ENCODE measurements at places on chromosomes 11 and 22.

- DNase-seq = no peak
These were observed 100.0 kb downstream of the TMEM135 start for GRCh38 chr11:87137711-87138110.

- DNase-seq = no peak
These were observed 833 bp downstream of the NHERF4 start for GRCh38 chr11:119185981-119186634.

- no peak for DNase-seq
These were observed 940.9 kb downstream of the BRD1 start for GRCh38 chr22:48886604-48887393.

- no peak for DNase-seq
These were observed 65.6 kb downstream of the ISX start for GRCh38 chr22:35131525-35132000.

- no peak for DNase-seq
These were observed 67.4 kb downstream of the ENDOD1 start for GRCh38 chr11:95156916-95157541.

- DNase-seq = no peak
These were observed 46.4 kb downstream of the MCM5 start for GRCh38 chr22:35446365-35446764.

DNA sequence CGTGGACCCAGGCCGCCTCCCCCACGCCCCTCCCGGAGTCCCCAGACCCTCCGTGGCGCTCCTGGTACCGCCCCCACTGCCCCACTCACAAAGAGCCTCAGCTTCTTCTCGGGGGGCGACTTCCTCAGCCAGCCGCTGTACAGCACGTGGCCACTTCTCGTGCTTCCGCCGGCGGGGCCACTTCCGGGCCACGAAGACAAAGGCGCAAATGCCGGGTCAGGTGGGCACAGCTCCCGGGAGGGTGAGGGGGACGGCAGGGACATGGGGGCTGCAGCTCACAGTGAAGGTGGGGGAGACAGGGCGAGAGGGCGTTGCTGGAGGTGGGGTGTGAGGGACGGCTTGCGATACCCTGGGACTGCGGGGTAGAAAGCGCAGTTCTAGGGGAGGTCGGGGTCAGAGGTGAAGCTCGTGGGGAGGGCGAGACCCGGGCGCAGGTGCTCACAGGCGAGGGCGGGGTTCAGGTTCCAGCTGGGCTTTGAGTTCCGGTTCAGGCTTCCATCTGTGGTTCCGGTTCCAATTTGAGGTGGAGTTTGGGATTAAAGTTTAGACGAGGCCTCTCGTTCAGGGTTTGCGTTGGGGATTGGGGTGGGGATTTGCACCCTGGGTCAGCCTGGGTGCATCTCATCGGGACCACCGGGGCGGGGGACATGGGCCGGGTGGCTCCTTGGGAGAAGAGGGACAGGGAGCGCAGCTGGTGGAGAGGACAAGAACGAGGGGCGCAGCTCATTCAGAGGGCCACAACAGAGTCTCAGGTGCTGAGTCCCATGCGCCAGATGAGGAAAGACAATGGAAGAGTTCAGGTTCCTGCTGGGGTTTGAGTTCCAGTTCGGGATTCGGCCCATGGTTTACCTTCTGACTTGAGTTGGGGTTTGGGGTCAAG, at the start of gene GAB4:
TSS of gene GAB4 (minus strand) at position 371 of the 880 bp plus-strand sequence. CDS start at position 263, 108 bp downstream.
- DNase-seq = no peak

DNA sequence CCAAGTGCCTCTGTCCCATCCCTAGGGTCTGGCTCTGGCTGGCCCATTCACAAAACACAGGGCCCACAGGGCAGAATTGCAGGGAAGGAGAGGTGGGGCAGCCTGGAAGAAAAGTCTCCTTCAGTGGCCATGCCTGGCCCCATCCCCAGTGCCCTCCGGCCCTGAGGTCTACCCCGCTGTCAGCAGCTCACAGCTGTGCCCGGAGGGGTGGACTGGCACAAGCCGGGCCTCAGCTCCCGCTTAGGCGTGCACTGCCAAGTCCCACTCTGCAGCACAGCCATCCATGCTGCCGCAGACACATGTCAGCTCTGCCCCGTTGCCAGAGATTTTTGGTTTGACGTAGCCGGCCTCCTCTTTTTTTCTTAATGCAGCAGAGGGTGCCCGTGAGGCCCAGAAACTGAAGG, 3.9 kb upstream of the SCN2B start:
- no peak for DNase-seq

GRCh38 chr11:134752964-134753770, 341.1 kb upstream of the B3GAT1 start:
- no peak for DNase-seq

GRCh38 chr22:48083502-48083901, 1321.1 kb downstream of the TBC1D22A start:
- DNase-seq = no peak

- no peak for DNase-seq
These were observed 100.5 kb upstream of the TIMP3 start for GRCh38 chr22:32701034-32701433.

DNA sequence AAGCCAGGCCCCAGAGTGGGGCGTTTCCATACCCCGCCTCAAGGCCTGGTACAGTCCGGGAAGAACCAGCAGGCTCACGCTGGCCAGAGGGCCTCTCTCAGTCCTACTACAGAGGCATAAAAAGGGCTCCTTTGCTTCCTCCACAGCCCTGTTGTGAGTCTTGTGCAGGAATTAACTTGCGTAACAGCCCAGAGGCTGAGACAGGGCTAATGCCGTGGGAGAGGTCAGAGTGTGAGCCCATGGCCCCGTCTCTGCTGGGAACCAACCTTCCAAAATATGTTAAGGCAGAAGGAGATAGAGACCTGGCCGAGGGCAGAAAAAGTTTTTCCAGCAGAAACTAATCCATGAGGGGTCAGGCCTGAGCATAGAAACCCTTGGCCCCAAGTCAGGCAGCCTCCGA, 19.9 kb upstream of the TMEM184B start:
- no peak for DNase-seq

DNA sequence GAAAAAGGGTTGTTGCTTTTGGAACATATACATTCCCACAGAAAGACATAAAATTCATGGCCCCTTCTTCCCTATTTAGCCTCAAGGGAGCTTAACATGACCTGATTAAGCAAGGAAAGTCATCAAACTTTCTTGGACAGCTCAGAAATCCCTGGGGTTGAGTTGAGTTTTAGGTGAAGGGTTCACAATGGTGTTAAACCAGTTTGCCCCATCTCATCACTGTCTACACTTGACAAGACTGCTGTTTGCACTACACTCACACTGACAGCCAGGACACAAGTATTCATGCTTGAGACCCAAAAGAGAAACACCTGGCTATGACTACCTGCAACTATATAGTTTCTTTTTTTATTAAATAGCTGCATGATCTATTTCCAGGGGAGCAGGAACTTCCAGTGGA, 209.8 kb upstream of the TMEM45B start:
- DNase-seq = no peak

DNA sequence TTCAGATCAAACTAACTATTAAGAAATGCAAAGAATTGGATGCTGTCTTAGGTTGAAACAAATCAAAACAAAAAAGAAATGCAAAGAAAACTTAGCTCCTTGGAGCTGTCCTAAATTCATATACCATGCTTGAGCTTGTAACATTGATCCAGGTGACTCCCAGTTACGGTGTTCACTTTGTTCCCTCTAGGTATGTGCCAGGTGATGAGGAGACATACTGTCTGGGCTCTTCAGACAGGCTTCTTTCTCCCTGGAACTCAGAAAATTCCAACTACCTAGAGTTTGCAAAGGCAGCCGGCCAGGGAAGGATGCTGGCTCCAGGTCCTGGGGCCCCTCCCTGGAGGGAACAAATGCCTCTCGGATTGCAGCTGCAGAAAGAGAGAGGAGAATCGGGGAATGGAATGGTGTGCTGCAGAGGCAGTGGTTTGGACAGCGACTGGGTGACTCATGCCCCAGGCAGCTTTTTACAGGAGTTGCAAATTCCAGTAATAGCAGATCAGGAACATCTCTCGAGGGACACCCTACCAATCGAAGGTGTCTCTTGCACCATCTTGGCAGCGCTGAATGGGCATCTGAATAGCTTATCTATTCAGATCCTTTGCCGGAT, 12.3 kb upstream of the ASPHD2 start:
- DNase-seq = no peak

- DNase-seq = no peak
These were observed 59.8 kb downstream of the NAV2 start for GRCh38 chr11:19772480-19772879.

GRCh38 chr11:90947930-90948329, 725.1 kb upstream of the CHORDC1 start:
- no peak for DNase-seq

GRCh38 chr22:49494555-49494954, 333.1 kb downstream of the BRD1 start:
- DNase-seq = no peak

DNA sequence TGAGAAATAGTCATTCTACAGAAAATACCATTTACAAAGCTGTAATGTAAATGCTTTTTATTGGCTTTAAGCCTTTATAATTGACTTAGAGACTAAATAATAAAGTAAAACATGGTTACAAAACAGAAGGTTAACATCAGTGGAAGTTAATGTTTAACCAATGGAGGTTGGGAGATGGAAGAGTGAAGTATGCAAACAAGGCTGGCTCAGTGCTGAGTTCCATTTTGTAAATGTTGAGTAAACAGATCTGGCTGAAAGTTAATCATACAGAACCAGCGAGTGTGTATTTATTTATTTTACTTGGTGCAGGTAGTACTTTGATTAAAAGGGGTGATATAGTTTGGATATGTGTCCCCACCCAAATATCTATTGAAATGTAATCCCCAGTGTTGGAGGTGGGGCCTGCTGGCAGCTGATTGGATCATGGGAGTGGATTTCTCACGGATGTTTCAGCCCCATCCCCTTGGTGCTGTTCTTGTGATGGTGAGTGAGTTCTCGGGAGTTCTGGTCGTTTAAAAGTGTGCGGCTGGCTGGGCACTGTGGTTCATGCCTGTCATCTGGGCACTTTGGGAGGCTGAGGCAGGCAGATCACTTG, 827.4 kb downstream of the OPCML start:
- DNase-seq = no peak

DNA sequence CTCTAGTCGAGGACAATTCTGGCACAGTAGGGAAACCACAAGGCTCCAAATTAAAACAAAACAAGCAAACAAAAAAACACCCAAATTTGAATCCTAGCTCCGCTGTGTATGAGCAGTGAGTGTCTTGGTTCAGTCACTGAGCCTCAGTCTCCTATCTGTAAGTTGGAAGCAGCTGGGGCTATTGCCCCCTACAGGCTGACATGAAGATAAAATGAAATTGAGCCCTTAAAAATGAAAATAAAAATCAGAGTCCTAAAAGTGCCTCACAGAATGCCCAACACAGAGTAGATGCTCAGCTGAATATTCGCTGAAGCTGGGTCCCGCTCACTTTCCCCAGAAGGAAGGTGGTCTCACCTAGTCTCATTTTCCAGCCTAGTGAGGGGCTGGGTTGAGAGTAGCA, 65.2 kb downstream of the PDE2A start:
- DNase-seq = no peak

- DNase-seq = no peak
These were observed 102.4 kb upstream of the CADM1 start for GRCh38 chr11:115606498-115607220.
